CD14-positive monocyte (primary cell): ENCODE measurements at places on chromosomes 6 and 20. TPM values are rescaled to one million over a fixed set of nuclear protein-coding genes. Genes with fewer than 3 reads are reported as not detected.

Gene TFAP2D
- not detected for polyA plus RNA-seq

Gene DSP
- polyA plus RNA-seq = not detected

Gene ZNF391
- polyA plus RNA-seq = not detected

Gene CTCFL
- not detected in 2 replicates for polyA plus RNA-seq

Gene THBS2
- polyA plus RNA-seq = not detected

Gene ISM1
- polyA plus RNA-seq = not detected in 2 replicates

Gene LGSN
- polyA plus RNA-seq = not detected

Gene DNAH8
- not detected in 2 replicates for polyA plus RNA-seq

Gene TMEM170B
- polyA plus RNA-seq = 9.9 and 33.4 TPM in 2 replicates

Gene MLN
- not detected for polyA plus RNA-seq

Gene SYCP2L
- not detected for polyA plus RNA-seq

Gene LTB
- 21.6 TPM for polyA plus RNA-seq

Gene ADGRF1
- not detected for polyA plus RNA-seq
